ENCODE measurements at places on chromosomes 5 and 9. TPM values are rescaled to one million over a fixed set of nuclear protein-coding genes. Genes with fewer than 3 reads are reported as not detected.

DNA sequence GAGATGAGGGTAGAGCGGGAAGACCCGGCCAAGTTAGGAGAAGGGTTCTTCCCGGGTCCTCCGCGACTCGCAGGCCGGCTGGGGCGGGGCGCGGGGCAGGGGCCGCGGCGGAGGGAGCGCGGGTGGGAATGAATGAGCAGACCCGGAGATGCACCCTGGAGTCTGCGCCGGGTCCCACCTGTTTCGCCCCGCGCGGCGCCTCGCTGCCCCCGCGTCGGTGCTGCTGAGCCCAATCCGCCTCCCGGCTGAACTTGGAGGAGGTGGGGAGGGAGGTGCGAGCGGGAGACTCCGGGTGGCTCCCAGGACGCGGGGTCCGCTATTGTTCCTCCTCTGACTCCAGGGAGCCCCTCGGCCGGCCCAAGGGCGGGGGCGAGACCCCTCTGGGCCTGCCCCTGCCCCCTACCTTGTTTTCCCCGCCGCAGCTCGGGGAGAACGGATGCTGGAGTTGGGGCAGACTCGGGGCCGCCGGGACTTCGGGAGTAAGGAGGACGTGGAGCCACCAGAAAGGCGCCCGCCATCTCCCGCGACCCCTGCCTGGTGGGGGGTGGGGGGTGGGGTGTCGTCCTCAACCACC lies 659 bp downstream of the RAI14 start:
- no peak for DNase-seq

GRCh38 chr5:65811885-65812284 lies 89.9 kb downstream of the NLN start:
- DNase-seq = no peak

DNA sequence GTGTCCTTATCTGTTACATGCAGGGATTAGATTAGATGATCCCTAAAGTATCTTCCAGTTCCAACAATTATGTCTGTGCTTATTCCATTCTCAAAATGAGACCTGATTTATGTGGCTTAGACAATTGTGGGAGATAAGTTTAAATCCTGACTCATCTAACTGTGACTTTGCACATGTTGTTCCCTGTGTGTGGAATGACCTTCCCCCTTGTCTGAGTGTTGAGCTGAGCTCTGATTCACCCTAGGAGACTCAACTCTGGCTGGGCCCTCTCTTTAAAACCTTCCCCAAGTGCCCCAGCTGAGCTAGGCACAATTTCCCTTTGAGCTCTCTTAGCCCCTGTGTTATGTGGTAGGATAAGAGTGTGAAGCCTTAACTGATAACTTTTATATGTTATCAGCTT lies 118.9 kb upstream of the ELL2 start:
- DNase-seq = no peak

GRCh38 chr9:82492274-82492673 lies 503.7 kb downstream of the SPATA31D1 start:
- no peak for DNase-seq

Gene CPEB4
- 113 TPM for total RNA-seq

Gene BRINP1
- total RNA-seq = 0.33 TPM
